Smooth muscle cell of the coronary artery (primary cell): ENCODE measurements at places on chromosomes 5 and 9. TPM values are rescaled to one million over a fixed set of nuclear protein-coding genes. Genes with fewer than 3 reads are reported as not detected.

The NSA2 gene
- total RNA-seq, result 68.6 and 76.0 TPM in 2 replicates

The STOML2 gene
- total RNA-seq, result 154 and 173 TPM in 2 replicates

The TEX48 gene
- total RNA-seq, result not detected in 2 replicates

The FAM151B gene
- total RNA-seq, result 4.2 and 8.2 TPM in 2 replicates

The PCDHA3 gene
- 0.15 and 0.70 TPM in 2 replicates for total RNA-seq

The IFNA21 gene
- total RNA-seq, result not detected in 2 replicates

The NR2F1-AS1 gene
- total RNA-seq, result 16.0 and 24.2 TPM in 2 replicates

The ADRA1B gene
- 0.90 TPM in 1 of 2 replicates, not detected in the other for total RNA-seq

The ANKRD18B gene
- total RNA-seq, result 0.83 TPM in 1 of 2 replicates, not detected in the other
